ENCODE measurements at places on chromosomes 2 and 18.

GRCh38 chr2:180664507-180664906, 315.9 kb upstream of the UBE2E3 start:
- DNase-seq: no peak

- no peak for DNase-seq
These were observed 623.3 kb upstream of the LRRTM4 start for GRCh38 chr2:78145395-78145996.

DNA sequence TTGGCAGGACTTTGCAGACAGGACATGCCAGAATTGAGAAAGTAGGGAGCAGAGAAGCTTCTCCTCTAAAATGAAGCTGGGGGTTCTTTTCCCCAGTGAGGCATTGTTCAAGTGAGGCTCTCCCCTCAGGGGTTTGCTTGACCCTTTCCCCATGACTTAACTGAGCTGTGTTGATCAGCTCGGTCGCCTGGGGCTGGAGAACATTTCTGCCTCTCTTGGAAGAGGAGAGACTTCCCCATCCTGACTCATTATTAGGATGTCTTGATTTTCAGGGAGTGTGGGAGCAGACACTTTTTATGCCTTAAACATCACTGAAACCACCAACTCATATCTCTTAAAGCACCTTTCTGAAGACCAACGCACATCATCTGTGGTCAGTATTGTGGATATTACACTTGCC, 27.9 kb upstream of the GLI2 start:
- DNase-seq: no peak

GRCh38 chr2:130726614-130727180, 2.2 kb upstream of the GPR148 start:
- no peak for DNase-seq

DNA sequence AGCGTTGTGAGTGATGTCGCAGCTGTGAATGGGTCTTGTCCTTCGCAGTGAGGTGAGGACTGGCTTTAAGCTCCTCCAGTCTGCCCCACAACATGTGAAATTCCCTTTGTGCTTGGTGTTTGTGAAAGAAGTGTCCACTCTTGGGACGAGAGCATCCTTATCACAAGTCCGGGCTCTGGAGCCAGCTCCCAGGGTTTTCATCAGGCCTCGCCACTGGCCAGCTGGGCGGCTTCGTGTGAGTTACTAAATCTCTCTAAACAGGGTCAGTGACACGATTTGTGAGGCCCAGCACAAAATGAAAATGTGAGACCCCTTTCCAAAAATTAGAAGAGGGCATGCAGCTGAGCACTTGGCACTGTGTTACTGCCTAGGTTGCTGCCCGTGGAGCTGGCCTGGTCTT, 115.9 kb downstream of the VAPA start:
- no peak for DNase-seq

DNA sequence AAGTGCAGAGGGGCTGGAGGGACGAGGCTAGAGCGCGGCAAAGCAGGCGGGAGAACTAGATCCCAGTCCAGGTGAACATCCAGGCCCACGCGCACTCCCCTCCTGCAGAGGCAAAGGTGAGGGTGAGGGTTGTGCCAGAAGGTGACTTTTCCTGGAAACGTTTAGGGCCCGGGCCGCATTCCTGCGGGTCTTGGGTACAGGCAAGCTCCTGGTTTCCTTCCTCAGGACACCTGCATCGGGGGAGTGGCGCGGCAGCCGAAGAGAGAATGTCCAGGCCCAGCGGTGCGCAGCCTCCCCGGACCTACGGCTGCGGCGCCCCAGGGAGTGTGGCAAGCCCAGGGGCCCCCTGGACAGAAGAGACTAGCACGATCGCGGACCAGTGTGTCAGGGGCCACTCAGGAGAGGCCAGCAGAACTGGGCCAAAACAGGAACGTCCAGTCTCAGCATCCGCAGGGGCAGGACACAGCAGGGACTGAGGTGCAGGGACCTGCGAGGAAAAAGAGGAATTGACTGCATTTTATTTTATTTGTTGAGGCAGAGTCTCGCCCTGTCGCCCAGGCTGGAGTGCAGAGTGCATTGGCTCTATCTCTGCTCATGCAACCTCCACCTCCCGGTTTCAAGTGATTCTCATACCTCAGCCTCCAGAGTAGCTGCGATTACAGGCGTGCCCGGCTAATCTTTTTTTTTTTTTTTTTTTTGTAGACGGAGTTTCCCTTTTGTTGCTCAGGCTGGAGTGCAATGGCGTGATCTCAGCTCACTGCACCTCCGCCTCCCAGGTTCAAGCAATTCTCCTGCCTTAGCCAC, 8.7 kb upstream of the IMPA2 start:
- DNase-seq: no peak

- no peak for DNase-seq
These were observed 263.4 kb downstream of the SH3BP4 start for GRCh38 chr2:235215248-235215647.

Data from stimulated activated CD8-positive, alpha-beta memory T cell treated with anti-CD3 and anti-CD28 coated beads, Interleukin-4, amount 100 ng/mL, for 4 hours (primary cell).